G401 (cell line): ENCODE measurements at places on chromosomes 4 and X. TPM values are rescaled to one million over a fixed set of nuclear protein-coding genes. Genes with fewer than 3 reads are reported as not detected.

- no peak for DNase-seq
Observed at GRCh38 chr4:132824761-132825160, 324.3 kb upstream of the PCDH10 start.

Gene CT45A1
- not detected in 2 replicates for total RNA-seq

Gene CYLC1
- total RNA-seq, result not detected in 2 replicates

Gene ACE2
- not detected in 2 replicates for total RNA-seq

GRCh38 chr4:111136438-111136837 lies 513.6 kb upstream of the PITX2 start:
- no peak for DNase-seq

DNA sequence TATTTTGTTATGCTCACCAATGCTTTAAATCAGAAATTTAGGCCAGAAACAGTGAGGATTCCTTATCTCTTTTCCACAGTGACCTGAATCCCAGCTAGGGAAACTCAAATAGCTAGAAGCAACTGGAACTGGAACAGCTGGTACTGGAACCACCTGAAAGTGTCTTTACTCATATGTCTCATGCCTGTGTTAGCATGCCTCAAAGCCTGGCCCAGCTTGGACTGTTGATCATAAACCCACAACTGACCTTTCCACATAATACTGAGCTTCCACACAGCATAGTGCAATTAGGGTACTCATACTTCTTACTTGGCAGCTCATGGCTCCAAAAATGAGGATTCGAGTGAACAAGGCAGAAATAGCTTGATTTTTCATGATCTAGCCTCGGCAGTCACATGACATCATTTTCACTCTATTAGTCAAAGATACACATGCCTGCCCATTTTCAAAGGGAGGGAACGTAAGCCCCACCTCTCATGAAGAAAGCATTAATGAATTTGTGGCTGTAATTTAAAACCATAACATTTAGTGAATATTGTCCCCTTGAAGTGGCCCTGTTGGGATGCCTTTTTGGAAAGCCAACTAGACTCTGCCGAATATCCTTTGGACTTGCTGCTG lies 80.8 kb upstream of the ACSL1 start:
- DNase-seq, result no peak

Gene AWAT2
- total RNA-seq, result not detected in 2 replicates

Gene SPANXN4
- total RNA-seq, result not detected in 2 replicates

- DNase-seq, result no peak
Observed at GRCh38 chr4:76799140-76799539, 98.8 kb downstream of the SOWAHB start.

GRCh38 chrX:78643096-78643495 lies 16.0 kb downstream of the RTL3 start:
- no peak for DNase-seq

DNA sequence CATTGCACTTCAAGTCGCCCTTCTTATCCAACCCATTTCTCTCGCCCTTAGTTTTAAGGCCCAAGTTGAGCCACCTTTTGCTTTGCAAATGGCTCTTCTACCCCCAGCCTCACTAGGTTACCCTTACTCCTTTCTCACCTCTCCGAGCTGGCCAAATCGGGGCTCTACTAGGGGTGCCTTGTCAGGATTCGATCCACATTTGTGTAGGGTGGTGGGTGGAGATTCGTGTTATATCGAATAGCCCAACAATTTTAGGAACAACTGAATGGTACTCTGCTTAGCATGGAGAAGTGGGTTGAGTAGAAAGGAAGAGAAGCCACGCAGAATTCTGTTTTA lies 3.5 kb downstream of the SLIT2 start:
- no peak for DNase-seq

Gene ERVMER34-1
- not detected in 2 replicates for total RNA-seq

- DNase-seq, result peak; percentile 3
Observed at GRCh38 chrX:37060999-37061398, 52.8 kb downstream of the FAM47C start.

Gene TMPRSS11E
- total RNA-seq, result not detected in 2 replicates

GRCh38 chrX:107978707-107979307 lies 3.4 kb downstream of the TEX13B start:
- DNase-seq, result peak; percentile 13

Gene AFF2
- total RNA-seq, result 0.58 TPM in 1 of 2 replicates, not detected in the other

DNA sequence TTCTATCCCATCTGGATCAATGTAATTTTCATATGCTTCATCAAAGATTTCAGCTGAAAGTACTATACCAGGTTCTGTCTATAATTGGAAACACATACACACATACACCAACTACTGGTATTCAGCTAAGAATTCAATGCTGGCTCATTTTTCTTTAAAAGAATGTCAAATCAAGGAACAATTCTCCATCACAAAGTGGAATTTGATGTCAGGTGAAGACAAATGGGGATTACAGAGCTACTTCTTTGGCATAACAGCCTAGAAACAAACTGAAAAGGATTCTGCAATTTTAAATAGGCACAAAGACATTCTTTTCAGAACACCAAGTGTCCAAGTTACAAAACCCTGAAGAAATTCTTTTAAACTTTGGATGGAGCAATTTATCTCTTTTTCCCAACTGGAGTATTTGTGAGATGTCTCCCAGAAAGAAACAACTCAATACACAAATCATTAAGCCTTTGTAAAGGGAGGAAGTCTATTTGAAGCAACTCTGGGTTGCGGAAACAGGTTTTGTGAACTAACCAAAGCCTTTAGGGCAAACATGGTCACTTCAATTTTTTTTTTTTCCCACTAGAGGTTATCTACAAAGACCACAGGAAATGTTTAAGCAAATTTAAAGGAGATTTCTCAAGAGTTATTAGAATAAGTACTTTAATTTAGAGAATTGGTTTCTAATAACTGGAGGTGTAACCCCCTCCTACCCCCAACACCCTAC lies 1.9 kb upstream of the FAM9C start:
- DNase-seq, result no peak

DNA sequence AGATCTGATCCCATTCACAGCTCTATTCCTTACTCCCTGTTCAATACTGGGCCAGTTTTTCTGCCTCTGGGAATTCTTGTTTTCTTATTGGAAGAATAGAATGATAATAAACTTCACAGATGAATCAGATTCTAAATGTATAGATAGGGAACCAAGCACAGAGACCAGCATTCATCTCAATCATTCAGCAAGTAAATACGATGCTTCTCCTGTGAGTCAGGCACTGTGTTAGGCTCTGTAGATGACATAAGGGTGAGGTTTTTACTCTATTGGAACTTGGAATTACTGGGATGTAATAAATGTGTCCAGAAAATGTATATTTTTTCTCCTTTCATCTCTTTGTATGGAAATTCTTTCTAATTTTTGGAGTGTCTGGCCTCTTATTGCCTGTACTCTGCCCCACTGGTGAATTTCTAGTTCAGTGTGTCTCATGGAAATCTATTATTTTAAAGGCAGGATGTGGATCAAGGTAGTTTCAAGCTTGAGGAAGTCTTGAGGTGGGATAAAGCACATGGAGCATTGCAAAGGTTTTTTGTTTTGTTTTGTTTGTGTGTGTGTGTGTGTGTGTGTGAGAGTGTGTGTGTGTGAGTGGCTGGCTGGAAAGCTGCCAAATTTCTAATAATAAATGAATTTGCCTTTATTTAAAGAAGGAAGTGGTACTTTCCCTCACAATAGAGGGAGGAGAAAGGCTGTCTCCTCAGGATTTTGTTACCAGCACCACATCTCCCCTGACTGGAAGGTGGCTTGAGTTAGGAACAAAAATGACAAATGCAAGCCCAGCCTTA lies 117.9 kb upstream of the HS3ST1 start:
- no peak for DNase-seq

Gene RPS6KA6
- 1.4 and 2.5 TPM in 2 replicates for total RNA-seq

DNA sequence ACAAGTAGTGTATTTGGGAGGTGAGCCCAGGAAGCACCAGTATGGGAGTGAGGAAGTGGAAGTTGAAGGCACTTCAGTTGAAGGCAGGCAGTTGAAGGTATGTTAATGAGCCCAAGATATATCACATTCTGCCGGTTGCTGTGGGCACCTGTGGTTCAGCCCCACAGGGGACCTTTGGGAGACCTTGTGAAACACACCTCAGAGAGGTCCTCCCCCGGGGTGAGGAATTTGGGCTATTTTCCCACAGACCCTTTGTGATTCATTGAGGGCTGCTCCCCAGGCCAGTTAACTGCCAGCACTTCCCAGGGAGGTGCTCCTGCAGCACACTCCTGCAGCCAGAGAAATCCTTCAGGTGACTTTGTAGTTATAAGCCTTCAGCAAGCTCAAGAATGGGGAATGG lies 45.9 kb downstream of the PTCHD1 start:
- no peak for DNase-seq

Gene HTRA3
- 0.14 TPM in 1 of 2 replicates, not detected in the other for total RNA-seq
